ENCODE measurements at places on chromosomes 13 and 19.
A peak's percentile ranks its signal among the peaks of the same experiment; 100 is the strongest.

DNA sequence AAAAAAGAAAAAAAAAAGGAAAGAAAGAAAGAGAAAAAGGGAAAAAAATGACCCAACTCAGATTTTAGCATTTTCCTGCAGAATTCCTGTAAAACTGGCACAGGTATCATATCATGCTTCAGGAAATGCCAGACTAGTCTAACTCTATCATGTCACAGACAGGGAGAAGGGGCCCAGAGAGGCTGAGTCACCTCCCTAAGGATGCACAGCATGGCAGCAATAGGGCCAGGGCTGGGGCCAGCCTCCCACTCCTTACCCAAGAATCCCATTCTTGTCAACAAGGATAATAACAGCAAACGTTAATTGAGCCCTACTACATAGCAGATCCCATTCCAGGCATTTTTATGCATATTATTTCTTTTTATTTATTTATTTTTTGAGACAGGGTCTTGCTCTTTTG is 8.5 kb downstream of the GPR4 start:
- no peak for DNase-seq

- DNase-seq, result no peak
These were observed 5.5 kb downstream of the BRSK1 start for GRCh38 chr19:55289117-55289796.

DNA sequence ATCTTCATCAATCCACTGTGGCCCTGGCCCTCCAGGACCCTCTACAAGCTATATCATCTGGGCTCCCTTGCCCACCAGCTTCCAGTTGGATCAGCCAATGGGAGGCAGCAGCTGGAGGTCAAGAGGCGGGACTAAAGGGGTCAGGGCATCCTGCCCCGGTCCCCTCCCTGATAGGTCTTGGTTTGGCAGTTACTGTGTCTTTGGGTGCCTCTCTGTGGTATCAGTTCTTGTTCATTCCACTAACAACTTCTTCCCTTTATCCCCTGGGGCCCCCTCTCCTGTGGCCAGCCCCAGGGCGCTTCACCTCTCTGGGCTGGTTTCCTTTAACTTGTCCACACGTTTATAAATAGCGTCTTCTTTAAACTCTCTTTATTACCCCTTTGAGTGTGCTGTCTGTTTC is 83.6 kb downstream of the DCT start:
- no peak for DNase-seq

DNA sequence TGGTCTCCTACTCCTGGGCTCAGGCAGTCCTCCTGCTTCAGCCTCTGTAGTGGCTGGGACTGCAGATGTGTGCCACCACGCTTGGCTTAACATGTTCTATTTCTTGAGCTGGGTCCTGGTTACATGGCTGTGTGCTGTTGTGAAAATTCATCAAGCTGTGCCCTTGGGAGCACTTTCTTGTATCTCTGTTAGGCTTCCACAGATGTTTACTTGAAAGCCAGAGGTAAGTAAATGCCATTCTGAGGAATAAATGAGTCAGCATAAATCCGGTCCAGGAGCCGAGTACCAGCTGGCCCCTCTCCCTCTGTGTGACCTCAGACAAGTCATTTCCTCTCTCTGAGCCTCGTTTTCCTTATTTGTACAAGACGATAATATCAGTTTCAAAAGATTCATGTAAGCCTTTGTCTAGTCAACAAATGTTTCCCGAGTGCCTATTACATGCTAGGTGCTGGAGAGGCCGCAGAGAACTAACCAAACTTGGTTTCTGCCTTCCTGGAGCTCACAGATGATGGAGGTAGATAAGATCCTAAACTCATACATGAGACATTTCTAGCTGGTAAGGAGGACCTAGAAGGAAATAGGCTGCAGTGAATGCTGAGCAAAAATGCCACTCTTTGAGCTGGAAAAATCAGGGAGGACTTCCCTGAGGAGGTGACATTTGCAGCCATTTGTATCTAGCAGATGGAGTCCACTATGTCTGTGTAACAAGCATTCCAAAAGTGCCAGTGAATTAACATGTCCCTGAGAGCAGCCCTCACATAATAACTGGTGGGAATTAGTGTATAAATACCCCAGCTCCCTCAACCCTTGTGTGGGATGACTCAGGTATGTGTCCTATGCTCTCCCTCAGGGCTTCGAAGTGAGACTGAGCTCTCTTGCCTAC is 2.7 kb upstream of the RASAL3 start:
- no peak for DNase-seq

GRCh38 chr13:48571126-48571913 is 38.4 kb upstream of the RCBTB2 start:
- no peak for DNase-seq

DNA sequence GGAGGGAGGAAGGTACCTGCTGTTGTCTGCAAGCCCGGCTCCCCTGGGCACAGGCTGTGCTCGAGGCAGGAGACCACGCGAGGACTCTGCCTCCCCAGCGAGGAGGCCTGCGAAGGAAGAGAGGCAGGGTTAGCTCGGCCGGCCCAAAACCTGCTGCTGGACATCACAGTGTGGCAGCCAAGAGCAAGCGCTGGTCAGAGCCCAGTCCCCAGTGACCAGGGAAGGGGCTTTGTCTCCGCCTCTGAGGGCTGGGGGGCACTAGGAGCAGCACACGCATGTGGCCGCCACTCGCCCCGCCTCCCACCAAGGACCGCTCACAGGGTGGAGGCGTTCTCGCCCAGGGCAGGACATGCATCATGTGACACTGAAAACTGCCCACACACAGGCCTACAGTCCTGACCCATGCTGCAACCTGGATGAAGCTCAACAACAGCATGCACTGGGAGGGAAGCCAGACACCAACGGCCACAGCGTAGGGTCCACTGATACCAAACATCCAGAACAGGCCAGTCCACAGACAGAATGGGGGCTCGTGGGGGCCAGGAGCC is 8.5 kb downstream of the MIER2 start:
- DNase-seq, result no peak

GRCh38 chr13:111080642-111081041 is 34.5 kb upstream of the ARHGEF7 start:
- DNase-seq, result no peak

- DNase-seq, result no peak
These were observed 18.7 kb upstream of the ZNF888 start for GRCh38 chr19:52941941-52942385.

GRCh38 chr13:95865080-95865615 is 188.1 kb downstream of the UGGT2 start:
- no peak for DNase-seq

- DNase-seq, result no peak
These were observed 743.8 kb upstream of the SLC10A2 start for GRCh38 chr13:103810026-103810425.

GRCh38 chr13:77448689-77449088 is 86.8 kb upstream of the SCEL start:
- no peak for DNase-seq

DNA sequence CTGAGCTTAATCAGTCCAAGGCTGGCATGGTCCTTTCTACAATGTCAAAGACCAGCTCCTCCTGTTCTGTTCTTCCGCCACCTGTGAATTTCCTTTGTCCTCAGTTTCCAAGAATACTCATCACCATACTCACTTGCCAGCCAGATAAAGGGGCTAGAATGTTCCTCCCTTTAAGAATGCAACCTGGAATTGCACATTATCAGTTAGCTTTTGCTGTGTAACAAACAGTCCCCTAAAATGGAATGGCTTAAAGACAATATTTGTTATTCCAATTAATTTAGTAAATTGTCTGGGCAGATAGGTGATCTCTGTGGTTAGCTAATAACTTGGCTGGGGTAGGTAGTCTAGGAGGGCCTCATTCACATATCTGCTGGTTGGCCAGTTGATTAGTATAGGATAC is 36.0 kb downstream of the VAV1 start:
- no peak for DNase-seq

DNA sequence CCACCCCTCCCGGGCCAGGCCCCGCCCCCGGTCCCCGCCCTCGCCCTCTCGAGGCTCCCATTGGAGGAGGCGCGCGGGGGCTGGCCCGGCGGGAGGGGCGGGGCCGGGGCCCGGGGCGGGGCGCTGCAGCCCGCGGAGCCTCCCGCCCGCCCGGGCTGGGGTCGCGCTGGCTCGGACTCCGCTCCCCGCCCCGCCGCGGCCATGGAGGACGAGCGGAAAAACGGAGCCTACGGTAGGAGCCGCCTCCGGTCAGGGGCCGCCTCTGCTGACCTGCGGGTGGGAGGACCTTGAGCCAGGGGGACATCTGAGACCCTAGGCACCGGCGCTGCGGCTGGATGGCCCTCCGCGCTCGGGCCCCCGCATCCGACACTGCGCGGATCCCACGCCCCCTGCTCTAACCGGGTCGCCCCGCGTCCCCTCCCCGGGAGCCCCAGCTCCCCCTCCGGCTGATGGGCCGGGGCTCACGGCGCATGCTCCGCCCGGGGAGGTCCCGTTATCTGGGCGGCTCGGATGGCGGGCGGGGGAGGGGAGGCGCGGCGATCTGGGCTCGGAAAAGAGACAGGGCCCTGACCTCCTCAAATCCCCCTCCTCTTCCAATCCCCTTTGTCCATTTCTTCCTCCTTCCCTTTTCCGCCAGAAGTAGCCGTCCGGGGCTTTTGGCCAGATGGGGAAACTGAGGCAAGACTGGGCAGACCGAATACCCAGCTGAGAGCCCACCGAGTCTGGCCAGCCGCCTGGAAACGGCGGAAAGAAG is 15.4 kb upstream of the AP1M2 start:
- peak; percentile 88 for DNase-seq

GRCh38 chr19:6820237-6820636 is 47.7 kb downstream of the VAV1 start:
- DNase-seq, result no peak

DNA sequence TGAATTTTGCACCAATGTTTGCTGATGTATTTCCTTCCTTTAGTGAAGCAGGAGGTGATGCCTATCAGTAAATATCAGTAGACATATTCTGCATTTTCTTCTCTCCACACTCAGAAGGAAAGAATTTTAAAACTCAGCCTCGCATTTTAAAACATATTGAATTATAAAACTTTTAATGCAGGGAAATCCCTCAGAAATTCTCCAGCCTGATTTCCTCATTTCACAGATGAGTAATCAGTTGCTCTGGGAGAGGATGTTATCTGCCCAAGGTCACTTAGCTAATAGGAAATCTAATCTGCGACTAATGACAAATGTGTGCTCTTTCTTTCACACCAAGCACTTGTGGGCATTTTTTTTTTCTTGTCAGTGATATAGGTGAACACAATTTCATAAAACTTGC is 320.6 kb downstream of the ITGBL1 start:
- DNase-seq, result no peak

DNA sequence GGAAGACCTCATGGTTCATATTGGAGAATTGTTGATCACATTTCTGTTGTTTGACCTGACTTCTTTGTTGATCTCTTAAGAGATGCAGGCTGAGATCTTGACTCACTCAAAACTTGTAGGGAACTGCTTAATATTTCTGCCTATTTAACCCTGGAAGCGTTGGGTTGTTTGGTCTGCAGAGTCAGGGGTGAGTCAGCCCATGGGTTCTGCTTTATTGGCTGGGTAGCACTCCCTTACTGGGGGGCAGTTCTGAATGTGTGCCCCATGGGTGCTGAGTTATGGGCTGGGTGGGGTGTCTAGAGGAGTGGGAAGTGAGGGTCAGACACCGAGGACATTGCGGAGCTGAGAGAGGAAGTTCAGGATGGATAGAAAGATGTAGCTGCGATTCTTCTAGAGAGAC is 87.9 kb downstream of the LRCH1 start:
- DNase-seq, result no peak
